ENCODE measurements at places on chromosomes 16 and 17.

DNA sequence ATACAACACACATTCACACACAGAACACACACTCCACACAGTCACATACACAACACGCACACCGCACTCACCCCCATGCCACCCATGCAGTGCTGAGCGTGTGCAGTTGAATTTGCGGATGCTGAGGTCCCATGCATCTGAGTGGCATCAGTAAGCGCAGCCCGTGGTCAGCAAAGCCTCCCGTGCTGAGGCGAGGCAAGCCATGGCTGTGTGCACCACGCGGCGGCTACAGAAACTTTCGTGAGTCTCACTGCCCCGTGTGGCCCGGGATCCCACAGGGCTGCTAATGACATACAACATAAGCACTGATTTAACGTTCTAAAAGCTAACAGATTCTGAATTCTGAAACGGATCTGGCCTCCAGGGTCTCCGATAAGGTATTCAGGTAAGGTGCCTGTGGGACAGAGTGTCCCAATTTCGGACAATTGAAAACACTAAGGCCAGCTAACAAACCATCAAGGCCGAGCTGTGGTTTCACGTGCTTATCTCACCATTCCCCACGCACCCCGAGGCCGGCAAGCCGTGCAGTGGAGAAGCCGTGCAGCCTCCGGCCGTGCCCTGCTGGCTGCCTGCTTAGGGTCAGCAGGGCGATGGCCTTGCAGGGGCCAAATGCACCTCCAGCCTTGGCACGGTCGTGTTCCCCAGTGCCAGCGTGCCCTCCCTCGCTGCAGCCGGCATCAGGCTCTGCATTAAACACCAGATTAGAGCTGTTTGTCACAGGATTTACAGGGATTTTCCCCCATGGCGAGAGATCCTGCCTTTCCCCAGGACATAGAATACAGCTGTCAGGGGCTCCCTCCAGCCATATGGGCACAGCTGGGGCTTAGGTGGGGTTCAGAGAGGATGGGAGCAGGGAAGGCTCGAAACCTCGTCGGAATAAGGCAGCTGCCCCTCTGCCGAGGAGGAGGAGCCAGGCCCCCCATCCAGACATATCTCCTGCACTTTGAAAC lies 191.7 kb downstream of the C16orf95 start:
- no peak for DNase-seq

GRCh38 chr16:60110531-60110930 lies 1376.4 kb upstream of the GOT2 start:
- no peak for DNase-seq

DNA sequence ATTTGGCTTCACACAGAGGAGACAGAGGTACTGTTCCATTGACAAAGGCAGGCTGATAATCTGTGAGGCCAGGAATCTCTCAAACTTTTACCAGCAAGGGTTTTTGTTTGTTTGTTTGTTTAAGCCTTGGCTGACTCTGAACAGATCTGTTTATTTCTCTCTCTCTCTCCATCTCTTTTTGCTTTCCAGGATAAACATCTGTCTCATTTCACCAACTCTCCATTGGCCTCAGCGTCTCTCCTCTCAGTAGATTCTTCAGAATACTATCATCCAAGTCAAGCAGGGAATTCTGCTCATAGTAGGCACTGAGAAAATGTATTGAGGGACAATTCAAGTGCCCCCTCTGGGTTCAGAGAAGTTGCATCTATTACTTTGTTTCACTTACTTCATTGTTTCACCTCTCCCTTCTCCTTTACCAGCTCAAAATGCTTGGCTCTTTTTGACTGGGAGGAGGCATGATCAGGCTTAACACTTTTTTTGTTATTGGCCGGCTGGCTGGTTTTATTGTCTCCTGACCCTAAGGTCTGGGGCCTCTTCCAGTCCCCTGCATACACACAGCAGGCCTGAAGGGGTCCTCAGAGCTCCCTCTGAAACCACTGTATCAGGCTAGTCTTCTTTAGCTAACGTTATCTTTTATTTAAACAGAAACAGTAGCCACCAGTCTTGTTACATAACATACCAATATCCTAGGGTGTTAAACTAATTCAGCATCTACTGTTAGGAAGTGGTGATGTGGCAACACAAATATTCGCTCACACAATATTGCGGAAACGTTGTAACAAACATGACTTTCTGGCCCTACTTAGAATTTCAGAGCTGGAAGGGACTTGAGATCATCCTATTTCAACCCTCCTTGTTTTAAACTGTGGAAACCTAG lies 2.0 kb upstream of the YPEL2 start:
- DNase-seq = peak; percentile 89

DNA sequence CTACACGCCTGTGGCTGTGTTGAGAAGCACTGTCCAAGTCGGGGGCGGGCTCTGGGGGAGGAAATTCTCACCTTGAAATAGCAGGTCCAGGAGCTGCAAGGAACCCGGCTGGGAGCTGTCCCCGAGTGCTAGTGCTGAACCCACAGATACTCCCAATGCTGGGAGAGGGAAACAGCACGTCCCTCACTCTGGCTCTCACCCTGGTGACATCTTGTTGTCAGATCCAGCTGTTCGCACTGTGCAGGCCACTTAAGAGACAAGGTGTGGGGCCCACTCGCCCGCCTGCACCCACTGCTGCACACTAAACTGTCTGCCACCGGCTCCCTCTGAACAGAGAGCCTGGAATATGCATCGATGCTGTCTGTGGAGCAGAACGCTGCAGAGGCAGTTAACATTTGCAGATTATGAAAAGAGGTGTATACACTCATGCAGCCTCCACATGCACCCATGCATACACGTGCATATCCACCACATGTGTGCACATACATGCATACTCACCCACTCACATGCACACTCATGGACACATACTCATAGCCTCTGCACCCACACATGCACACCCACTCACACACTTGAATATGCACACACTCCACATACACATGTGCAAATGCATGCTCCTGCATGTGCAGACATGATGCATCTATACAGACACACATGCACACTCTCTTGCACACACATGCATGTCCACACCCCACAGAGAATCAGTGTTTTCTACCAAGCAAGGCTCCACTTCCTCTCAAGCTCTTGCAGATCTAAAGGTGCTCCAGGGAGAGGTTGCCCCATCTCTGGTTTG lies 42.0 kb downstream of the MGAT5B start:
- DNase-seq = no peak

GRCh38 chr16:24118126-24118821 lies 137.9 kb upstream of the CACNG3 start:
- DNase-seq = no peak

DNA sequence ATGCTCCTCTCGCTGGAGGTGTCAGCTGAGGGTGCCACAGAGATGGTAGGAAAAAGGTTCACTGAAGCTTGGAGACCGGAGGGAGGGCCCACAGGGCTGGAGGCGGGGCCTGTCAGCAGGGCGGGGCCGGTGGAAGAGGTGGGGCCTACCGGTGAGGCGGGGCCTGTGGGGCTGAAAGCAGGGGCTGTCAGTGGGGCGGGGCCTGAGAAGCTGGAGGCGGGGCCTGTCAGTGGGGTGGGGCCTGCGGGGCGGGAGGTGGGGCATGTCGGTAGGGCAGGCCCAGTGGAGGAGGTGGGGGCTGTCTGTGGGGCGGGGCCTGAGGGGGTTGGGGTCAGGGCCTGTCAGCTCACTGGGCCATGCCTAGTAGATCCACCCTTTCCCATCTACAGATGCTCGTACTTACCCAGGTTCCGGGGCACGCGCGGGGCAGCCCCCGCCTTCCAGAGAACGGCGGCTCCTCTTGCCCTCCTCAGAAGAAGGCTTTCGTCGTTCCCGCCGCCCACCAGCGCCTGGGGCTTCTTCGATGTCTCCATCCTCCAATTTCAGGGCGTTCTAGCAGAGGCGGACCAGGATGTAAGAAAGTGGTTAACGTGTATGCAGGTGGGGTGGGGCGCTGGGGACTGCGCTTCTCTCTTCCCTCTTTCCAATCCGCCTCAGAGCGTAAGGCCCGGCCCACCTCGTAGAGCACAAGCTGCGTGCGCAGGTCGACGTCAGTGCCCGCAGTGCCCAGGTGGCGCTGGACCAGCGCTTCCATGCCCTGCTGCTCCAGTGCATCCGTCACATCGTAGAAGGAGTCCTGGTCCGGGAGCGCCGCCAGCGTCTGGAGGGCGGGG lies 9.8 kb downstream of the TMEM208 start:
- no peak for DNase-seq

GRCh38 chr17:17548044-17548443 lies 43.5 kb downstream of the PEMT start:
- DNase-seq = no peak
